ENCODE measurements at places on chromosomes 5 and 9.

DNA sequence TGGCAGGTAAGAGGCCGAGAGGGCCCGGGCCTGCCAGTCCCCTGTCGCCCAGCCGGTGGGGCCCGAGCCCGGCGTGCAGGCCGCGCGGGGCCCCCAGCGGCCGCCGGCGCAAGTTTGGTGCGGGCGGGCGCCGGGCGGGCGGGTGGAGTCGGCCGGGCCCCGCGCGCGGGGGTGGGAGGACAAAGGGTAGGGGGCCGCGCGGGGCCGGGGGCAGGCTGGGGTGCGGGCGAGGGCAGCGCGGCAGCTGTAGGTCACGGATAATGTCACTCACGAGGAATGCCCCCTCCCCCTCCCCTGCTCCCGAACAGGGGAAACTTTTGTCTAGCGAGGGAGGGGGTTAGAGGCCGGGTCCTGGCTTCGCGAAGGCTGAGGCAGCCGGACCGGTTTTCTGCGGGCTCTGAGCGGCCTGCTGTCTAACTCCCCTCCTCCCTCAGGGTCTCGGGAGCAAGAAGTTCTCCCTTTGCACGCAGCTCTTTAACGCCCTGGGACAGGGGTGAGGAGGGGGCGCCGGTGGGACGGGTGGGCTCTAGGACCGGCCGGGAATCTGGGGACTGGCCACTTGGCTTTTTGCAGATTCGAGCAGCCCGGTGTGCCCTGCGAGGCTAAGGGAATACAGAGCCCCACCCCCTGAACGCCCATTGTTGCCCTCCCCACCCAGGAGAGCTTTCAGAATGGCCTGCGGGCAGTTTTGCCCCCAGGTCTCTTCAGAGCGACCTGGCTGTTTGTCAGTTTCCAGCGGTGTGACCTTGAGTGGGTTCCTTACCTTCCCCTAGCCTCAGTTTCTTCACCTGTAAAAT is 21.3 kb upstream of the NDST1 start:
- peak; percentile 61 for DNase-seq

DNA sequence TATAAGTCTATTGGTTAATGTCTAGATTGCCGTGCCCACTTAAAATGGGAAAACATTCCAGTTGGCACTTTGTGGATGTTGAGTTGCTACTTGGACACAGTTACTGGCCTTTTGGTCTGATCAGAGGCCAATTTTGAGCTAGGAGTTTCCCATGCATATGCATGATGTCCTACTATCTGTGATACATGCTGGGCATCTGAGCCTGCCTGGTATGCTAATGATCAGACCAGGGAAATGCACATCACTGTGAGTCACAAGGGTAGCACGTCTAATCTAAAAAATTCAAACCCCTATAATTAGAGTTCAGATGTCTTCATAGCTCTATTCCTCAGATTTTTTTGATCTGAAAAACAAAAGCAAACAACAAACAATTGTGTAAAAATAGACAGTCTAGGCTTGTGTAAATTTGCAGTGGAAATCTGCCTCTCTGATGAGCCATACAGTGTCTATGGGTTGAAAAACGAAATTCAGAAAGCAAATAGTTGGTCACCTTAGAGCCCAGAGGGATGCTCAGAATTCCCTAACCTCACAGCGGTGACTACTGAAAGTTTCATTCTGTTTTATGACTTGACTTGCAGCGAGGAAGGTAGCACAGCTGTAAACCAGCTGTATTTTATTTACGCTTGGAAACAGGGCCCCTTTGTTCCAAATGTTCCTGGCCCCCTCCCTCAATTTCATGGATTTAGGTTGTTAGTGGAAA is 37.3 kb downstream of the PALM2AKAP2 start:
- no peak for DNase-seq

GRCh38 chr9:73548201-73548600 is 396.5 kb downstream of the ANXA1 start:
- DNase-seq: no peak

- DNase-seq: no peak
Measured at GRCh38 chr9:96173640-96174039, 128.3 kb downstream of the HSD17B3 start.

- DNase-seq: no peak
Measured at GRCh38 chr5:124457901-124458300, 288.5 kb downstream of the ZNF608 start.

DNA sequence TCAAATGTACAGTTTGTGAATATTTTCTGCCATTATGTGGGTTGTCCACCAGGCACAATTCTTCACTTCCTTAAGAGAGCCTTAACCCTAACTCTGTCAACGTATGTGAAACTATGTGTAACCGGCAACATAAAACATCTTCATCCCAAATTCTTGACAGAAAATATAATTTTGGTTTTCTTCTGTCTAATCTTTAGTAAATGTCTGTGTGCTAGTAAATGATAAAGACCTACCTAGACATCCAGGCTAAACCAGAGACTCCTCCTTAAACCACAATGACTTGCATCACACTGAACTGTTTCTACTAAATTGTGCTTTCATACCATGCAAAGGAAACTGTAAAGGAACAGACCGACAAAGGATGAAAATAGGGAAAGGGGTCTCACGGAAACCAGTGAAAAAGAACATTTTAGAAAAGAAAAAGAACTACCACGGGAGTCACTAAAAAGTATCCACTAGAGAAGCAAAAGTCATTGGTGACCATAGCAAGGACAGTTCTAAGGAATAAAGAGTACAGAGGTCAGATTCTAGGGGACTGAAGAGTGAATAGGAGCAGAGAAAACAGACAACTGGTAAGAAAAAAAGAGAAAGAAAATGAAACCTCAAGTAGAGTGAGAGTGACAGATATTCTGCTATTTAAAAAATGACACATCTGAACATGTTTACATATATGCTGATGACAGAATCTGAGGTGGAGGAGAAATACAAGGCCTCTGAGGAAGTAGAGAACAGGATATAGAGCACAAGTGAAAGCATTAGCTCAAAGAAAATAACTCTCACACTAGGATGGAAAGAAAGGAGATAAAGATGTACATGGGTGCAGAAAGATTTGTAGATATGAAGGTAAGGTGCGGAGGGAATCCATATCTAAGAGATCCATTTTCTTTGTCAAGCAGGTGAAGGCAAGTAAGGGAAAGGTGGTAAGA is 49.4 kb downstream of the FNIP1 start:
- DNase-seq: peak; percentile 22

GRCh38 chr5:9851458-9851857 is 221.3 kb upstream of the TAS2R1 start:
- no peak for DNase-seq

DNA sequence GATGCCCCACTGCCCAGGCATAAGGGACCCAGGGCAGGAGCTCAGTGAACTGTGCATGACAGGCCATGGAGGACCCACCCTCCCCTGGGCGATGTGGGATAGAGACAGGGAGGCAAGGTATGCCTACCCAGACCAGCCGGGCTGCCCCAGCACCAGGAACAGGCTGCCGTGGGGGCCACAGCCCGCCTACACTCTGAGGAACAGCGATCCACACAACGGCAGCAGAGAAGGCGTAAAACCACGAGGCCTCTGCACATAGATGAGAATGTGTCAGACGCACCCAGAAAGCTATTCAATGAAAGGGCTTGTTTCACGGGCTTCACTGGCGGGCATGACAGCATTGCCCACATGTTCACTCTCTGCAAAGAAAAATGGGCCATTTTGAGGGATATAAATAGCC is 49.5 kb downstream of the SEMA4D start:
- no peak for DNase-seq

DNA sequence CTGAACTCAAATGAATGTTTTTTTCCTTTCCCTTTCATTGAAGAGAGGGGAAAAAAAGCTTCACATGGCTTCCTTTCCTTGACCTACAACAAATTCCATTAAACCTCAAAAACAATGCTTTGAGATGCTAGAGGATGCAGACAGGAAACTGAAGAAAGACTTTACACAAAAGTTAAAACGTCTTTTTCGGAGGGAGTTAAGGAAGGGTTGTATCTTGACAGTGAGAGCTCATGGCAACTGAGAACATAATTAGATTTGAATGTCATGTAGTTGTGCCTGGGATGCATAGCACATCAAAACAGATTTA is 66.4 kb downstream of the EBF1 start:
- no peak for DNase-seq

DNA sequence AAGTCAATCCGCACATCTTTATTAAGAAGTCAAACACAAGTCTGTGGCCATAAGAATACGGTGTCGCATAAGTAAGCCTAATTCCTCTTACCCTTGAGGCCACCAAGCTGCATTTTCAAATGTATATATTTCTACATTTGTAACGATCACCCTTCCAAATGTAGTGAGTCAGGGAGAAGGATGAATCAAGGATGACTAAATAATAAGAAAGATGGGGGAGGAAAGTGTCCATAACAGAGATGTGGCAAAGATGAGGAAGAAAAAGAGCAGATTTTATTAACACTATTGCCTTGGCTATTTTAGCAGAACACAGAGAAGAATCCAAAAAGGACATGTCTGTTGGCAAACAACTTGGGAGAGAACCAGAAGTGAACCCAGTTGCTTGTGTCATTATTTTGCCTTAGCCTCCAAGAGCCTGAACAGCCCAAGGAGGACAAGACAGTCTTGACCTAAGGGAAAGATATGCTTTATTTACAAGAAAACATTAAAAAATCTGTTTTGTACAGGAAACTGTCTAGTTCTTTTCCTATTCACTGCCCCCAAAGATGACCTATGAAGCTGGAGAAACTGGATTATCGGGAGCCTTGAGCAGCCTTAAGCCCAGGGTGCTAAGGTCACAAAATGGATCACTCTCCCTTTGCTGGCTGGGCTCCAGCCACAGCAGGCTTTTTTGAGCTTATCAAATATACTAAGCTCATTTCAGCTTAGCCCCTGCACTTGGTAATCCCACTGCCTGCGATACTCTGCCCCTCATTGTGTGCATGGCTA is 101.5 kb downstream of the PLCXD3 start:
- no peak for DNase-seq

DNA sequence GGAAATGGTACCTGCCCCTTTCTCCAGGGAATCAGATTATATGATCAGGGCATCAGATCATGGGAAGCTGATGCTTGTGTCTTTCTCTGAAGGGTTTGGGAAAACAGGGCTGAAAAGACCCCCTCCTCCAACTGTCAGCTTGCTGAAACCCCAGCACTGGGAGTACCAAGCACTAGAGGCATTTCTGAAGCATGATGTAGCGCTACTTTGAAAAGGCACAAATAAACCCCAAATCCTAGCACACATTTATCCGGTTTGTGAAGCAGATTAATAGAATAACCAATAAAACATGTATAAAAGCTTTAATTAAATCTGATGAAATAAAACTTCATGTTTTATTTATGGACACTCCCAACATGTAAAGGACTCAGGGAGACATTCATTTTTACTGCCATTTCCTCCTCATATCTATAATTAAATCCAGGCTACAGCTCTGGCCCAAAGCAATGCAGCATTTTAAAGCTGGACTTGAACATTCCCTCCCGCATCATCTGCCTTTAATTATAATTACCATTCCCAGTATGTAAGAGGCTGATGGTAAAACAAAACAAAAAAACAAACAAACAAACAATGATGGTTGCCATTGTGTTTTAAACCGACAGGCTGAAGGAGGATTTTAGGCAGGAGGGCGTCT is 298.2 kb upstream of the RFX3 start:
- DNase-seq: no peak

DNA sequence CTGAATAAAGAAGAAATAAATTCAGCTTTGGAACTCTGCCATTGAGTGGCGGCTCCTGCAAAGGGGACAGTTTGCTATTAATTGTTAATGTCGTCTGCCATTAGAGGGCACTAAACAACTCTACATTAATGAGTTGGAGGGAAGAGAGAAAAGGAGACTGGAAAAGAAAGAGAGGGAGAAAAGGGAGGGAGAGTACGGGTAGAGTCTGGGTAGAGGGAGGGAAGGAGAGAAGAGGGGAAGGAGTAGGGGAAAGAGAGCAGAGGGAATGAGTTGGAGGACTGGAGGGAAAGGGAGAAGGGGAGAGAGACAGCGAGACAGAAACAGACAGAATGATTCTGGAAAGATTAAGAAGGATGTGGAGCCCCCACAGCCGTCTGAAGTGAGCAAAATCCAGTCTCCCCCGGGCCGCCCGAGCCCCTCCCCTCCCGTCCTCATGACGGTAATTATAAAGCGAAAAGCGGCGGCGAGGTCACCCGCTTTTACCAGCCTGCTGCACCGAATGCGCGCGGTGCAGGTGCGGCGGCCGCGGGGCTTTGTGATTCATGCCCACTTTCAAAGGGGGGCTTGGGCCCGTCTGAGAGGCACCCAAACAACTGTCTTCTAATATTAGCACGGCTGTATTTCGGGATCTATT is 1.9 kb upstream of the FST start:
- DNase-seq: peak; percentile 30

- no peak for DNase-seq
Measured at GRCh38 chr9:134983506-134984371, 66.0 kb upstream of the FCN1 start.

DNA sequence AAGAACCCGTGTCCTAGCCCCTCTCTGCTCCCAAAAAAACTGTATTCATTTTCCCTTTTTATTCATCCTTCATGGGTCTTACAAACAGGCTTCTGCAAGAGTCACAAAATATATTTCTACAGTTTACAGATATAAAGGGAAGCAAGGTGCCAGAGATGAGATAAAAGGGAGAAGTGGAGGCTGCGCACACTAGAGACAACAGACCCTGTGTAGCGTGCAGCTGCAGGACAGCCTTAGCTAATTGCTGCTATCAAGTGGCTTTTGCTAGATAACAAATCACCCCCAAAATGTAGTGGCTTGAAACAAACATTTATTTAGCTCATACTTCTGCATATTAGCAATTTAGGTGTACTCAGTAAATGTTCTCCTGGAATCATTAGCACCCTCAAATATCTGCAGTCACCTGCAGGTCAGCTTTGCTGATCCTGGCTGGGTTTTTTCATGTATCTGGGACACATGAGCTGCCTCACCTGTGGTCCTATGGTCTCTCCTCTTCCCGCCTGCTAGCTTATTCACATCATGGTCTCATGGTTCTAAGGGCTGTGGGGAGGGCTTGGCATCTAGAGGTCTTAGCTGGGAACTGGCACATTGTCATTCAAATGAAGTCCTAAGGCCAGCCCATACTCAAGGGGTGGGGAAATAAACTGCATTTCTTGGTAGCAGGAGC is 29.4 kb downstream of the ARHGEF37 start:
- no peak for DNase-seq

DNA sequence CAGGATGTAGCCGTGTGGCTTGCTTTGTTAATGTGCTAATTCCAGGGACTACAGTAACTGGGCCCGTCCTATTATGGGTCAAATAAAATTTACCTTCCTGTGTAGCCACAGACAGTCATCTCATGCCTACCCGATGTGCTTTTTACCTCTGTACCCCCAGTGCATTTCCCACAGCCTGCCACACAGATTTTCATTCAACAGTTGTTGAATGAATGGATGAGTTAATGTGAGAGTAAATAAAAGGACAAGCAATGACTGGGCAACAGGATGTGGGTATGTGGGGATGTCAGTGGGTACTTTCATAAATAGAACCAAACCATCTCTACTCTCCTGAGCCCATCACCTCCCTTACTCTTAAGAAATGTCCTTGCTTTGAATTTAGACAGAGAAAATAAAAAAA is 441.2 kb upstream of the ZNF462 start:
- DNase-seq: no peak

DNA sequence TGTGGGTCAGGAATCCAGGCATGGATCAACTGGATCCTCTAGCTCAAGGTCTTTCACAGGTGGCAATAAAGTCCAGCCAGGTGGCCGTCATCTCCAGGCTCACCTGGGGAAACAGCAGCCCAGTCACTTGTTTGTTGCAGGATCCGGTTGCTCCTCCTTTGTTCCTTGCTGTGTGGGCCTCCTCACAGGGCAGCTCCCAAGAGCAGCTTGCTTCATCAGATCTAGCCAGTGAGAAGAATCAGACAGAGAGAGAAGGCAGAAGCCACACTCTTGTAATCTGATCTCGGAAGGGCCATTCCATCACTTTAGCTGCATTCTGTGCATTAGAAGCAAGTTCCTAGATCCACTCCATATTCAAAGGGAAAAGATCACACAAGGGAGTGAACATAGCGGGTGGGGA is 3.2 kb upstream of the HSD17B3 start:
- DNase-seq: no peak

All from CD4-positive, alpha-beta memory T cell (primary cell).